ENCODE measurements at places on chromosomes 4 and X. TPM values are rescaled to one million over a fixed set of nuclear protein-coding genes. Genes with fewer than 3 reads are reported as not detected.

L1CAM gene
- 3.0 TPM for total RNA-seq

ARSJ gene
- total RNA-seq, result 20.1 TPM

HMX1 gene
- total RNA-seq, result not detected

FRMD7 gene
- not detected for total RNA-seq

CYBB gene
- total RNA-seq, result not detected

DOK7 gene
- 1.9 TPM for total RNA-seq
